ENCODE measurements at places on chromosomes 1 and 21. TPM values are rescaled to one million over a fixed set of nuclear protein-coding genes. Genes with fewer than 3 reads are reported as not detected.

The XCL1 gene
- total RNA-seq, result not detected

DNA sequence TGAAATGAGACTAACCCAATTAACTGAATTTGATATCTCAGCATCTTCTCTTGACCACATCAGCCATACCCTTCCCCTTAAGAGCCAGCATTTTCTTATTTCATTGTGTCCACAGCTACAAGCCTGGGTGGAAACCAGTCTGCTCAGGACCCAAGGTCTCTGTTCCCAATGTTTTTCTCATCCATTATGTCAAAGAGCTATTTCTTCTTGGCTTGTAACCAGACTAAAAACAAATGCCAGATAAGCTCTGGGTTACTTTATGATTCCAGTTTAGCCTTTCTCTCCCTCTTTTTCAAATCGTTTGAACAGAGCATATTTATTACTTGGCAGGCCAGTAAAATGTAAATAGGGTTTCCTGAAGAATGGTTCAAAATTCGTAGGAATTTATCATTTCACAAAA, 109.3 kb upstream of the SPATA6 start:
- DNase-seq, result no peak

GRCh38 chr1:76018045-76018444, 56.5 kb upstream of the ST6GALNAC3 start:
- no peak for DNase-seq

- DNase-seq, result no peak
Observed at GRCh38 chr1:94433866-94434265, 15.7 kb downstream of the ABCD3 start.

DNA sequence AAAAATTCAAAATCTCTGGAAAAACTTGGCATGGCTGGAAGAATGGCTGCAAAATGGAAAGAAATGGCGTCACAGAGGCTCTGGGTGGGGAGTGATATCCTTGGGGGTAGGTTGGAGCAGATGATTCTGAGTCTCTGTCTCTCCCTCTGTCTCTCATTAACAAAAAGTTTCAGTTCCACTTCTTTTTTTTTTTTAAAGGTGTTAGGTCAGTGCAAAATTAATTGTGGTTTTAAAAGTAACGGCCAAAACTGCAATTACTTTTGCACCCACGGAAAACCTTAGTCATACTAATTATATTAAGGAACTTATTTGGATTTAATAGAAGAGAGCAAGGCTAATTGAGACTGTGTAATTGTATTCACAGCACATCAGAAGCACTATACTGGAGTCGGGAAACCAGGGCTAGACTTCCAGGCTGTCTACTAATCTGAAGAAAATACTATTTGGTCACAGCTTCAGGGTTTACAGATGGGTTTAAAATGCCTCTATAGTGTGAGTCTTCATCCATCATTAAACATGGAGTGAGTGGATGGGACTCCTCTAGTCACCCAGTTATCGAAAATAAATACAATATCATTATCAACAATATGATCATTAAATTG, 289.1 kb upstream of the PLD5 start:
- no peak for DNase-seq

DNA sequence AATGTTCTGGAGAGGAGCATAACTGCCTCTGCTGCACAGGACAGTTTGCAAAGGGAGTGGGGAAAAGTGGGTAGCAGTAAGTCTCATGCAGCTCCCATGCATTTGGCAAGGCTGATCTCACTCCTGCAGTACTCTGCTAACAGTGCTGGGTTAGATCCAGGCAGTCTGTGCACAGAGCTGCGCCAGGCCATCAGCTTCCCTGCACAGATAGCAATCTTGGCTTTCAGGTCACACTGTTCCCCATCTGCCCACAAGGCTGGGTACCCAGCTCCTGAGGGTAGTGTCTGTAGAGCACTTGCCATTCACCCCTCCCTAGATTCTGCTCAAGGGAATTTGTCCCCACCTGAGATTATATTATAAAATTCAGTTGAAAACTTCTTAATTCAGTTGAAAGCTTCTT, 72.1 kb downstream of the SH3BGR start:
- no peak for DNase-seq

The SPRR2F gene
- total RNA-seq, result not detected

The SDE2 gene
- total RNA-seq, result 58.5 TPM

GRCh38 chr1:179296356-179297104, 2.9 kb downstream of the SOAT1 start:
- no peak for DNase-seq

The RPS6KC1 gene
- total RNA-seq, result 33.4 TPM

The NCAM2 gene
- total RNA-seq, result 14.0 TPM

DNA sequence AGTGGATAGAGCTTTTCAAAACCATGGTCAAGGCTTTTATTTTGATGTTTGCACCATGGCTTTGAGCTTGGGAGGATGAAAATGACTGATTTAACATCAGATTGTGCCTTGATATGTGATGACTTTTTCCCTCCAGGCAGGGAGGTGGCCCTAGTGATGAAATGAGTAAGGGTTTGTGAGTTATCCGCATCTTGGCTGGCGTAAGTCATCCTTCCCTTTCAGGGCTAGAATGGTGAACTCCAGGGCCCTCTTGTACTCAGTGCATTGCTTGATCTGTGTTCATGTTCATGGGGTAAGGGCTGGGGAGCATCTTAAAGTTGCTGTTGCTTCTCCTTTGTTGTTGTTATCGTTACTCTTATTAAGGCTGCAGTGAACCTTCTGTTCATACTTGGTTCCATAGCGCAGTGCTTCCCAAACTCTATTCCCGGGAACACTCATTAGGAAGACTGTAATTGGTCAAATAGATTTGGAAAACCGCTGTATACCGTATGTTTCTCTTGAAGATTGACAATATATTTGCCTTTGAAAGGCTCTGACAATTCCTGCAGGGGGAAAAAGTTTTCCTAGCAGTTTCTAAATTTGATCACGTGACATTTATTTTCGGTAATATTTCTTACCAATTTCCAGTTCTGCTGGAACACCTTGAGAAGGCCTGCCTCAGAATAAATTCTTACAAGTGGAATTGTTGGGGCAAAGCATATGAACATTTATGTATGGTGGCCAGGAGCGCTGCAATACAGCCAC, 23.1 kb downstream of the GPR137B start:
- DNase-seq, result no peak

The AGMAT gene
- 4.0 TPM for total RNA-seq

The SLC35E2B gene
- 17.6 TPM for total RNA-seq

DNA sequence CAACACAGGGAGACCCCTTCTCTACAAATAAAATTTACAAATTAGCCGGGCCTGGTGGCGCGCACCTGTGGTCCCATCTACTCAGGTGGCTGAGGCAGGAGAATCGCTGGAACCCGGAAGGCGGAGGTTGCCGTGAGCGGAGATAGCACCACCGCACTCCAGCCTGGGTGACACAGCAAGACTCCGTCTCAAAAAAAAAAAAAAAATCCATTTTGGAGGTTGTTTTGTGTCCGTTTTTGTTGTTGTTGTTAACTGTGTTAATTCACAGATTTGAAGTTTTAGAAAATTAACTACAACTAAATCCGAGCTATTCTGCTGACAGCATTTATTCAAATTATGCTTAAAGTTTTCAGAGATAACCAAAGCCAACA, 618 bp downstream of the CLCC1 start:
- DNase-seq, result no peak

- no peak for DNase-seq
Observed at GRCh38 chr1:81118550-81118949, 682.2 kb upstream of the ADGRL2 start.

DNA sequence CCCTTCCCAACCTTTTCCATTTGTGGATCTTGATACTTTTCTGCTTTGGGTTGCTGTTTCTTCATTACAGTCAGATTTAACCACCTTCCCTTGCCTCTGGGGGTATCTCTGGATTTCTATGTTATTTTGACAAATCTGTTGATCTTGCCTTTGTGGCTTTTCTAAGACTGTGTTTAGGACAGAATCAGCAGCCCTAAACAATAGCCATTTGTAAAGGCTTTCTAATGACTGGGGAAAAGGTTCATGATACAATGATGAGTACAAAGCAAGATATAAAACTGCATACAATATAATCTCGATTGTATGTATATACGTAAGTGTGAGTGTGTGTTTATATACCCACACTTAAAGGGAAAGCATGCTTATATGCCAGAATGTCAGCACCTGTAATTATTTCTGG, 27.8 kb downstream of the FAM20B start:
- DNase-seq, result no peak

The KIF21B gene
- total RNA-seq, result 0.22 TPM

DNA sequence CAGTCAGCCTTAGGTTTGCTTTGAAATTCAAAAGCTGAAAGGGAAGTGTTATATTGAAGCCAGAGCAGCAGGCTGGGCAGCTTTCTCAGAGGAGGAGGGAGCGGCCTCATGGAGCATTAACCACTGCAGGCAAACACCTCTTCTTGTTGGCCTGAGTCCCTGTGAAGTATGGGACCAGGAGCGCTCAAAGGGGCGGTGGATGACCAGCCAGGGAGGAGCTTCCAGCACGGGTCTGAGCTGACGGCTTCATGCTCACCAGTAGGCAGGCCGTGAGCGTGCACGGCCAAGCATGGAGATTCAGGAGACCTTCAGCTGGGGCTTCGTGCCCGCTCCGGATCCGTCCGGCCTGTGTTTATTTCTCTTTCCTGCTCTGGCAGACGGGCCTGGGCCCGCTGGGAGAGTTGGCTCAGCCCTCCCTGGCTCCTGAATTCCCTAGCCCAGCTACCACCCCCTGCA, 245.2 kb downstream of the TRABD2B start:
- no peak for DNase-seq

DNA sequence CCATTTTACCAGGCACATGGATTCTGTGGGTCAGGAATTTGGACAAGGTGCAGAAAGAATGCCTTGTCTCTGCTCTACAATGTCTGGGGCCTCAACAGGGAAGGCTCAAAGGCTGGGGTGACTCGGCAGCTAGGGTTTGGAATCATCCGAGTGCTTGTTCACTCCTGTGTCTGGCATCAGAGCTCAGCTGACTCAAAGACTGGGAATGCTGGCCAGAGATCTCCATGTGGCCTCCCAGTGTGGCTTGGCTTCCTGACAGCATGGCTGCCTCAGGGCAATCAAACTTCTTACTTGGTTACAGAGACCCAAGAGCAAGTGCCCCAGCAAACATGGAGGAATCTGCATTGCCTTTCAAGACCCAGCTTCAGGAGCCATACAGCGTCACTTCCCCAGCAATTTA, 110.5 kb downstream of the TOMM20 start:
- no peak for DNase-seq

Measured in NCI-H460 (cell line).